ENCODE measurements at places on chromosomes 3 and 15.

GRCh38 chr3:124217542-124217941 is 225.6 kb upstream of the ROPN1 start:
- DNase-seq = no peak

GRCh38 chr15:39361497-39361896 is 219.4 kb upstream of the THBS1 start:
- DNase-seq = no peak

DNA sequence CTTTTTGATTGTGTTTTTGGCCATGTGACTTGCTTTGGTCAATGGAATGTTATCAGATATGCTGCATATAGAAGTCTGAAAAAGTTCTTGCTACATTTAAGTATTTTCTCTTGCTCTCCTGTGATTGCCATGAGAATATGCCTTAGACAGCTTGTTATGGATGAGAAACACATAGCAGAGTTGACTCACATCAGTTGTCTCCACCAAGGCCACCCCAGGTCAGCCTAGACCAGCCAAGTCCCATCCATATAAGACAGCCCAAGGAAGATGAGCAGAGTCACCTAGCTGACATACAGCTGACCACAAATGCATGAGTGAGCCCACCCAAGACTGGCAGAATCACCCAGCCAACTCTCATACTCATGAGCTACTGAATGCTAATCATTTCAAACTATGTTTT is 153.0 kb downstream of the THRB start:
- DNase-seq = no peak

DNA sequence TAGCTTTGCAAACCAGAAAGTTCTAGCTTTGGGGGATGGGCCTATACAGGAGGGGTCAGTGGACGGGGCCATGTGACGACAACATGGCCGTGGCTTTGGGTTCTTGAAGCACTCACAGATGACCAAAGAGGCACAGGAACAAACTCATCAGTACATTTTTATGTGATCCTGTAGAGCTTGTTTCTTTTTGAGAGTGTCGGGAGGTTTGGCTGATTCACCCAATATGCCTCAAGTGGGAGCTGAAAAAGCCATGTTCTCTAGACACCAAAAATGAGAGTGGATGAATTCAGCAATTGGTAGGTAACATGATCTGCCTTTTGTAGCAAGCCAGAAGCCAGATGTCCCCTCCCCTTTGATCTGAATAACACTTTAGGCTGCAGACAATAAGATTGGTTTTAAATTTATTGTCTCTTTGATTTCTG is 30.1 kb downstream of the GREM1 start:
- DNase-seq = no peak

- DNase-seq = no peak
Measured at GRCh38 chr3:68999605-69000004, 13.9 kb downstream of the EOGT start.

- no peak for DNase-seq
Measured at GRCh38 chr3:188915127-188915526, 256.6 kb upstream of the TPRG1 start.

GRCh38 chr15:71215126-71215894 is 100.0 kb downstream of the THSD4 start:
- no peak for DNase-seq

- DNase-seq = no peak
Measured at GRCh38 chr3:43792904-43793303, 102.2 kb downstream of the ABHD5 start.

All from NCI-H1092 (cell line).